ENCODE measurements at places on chromosomes 6 and 20.

GRCh38 chr6:13550656-13551055, 23.7 kb upstream of the SIRT5 start:
- DNase-seq: no peak

GRCh38 chr6:92050216-92050615, 1369.1 kb downstream of the EPHA7 start:
- no peak for DNase-seq

- no peak for DNase-seq
These were observed 5.8 kb downstream of the APOBEC2 start for GRCh38 chr6:41058783-41059181.

DNA sequence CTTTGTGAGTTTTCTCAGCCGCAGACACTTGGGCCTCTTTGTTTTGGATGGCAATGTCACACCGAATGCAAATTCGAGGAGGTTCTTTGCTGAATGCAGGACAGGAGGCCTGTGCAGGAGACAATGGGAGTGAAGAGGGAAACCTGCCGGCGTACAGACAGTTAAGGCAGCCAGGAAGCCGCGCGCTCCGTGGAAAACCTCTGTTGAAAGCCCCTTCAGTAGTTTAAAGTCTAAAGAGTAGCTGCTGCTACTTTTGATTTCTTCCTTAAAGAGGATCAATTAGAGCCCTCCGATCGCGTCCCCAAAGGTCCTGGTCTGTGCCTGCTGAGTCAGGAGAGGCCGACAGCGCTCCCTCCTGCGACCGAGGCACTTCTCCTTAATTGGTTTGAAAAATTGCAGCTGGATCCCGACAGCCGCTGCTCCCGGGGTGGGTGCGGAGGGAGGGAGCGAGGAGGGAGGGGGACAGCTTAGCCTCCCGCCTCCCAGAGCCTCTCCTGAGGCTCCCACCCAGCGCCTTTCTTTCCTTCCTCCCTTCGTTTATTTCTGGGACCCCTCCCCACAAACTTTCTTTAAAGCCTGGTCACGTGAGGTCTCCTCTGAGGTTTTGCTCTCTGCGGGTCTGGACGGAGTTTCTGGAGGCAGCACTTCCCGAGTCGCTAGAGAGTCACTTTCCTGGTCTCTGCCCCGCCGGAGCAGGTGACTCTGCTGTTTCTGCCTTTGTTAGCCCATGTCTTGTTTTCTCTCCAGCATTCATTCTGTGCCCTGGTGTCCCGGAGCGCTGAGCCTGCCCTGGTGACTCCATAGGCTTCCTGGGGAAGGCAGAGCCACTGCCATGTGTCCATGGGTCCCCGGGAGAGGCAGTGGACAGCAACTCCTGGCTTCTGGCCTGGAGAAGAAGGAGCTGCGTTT, 22.3 kb upstream of the RPP40 start:
- DNase-seq: no peak

- DNase-seq: no peak
These were observed 17.8 kb downstream of the LRP11 start for GRCh38 chr6:149846321-149846720.

DNA sequence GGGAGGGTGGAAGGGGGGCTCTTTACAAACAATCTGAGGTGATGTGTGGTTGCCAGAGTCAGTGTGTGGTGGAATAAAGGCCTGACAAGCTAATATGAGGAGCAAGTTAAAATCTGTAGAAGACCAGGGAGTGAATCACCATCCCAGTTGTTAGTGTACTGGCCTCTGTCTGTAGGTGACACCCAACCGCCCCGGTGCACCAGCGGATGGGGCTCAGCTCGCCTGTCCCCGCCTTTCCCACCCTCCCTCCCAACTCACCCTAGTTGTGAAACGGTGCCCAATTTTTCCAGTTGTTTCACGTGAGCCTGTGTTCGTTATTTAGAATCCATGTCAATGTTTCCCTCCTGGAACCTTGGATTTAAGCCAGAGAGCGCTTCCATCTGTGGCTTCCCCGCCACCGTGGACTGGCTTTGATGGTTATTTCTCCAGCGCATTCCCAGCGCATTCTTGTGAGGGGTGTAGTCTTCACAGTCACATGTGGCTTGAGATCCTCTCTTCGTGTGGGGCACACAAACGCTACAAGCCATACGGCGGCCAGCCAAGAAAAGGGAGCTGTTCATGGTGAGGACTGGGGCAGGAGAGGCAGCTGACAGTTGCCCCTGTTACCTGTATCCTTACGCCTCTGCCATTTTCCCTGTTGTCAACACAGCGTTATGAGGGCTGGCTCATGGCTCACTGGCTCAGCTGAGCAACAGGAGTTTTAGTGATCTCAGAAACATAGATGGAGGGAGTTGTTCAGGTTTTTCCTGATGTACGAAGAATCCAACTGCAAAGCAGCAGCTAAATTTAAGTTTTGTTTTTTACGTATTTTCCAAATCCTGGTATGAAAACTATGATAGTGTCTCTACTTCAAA, 137.6 kb downstream of the ZDHHC14 start:
- DNase-seq: no peak
